ENCODE measurements at places on chromosomes 7 and 10.

GRCh38 chr10:46541017-46541661, 15.3 kb downstream of the GPRIN2 start:
- no peak for DNase-seq

GRCh38 chr7:5472432-5473315, 49.0 kb upstream of the TNRC18 start:
- no peak for DNase-seq

GRCh38 chr7:29287366-29287765, 92.8 kb downstream of the CHN2 start:
- DNase-seq: no peak

DNA sequence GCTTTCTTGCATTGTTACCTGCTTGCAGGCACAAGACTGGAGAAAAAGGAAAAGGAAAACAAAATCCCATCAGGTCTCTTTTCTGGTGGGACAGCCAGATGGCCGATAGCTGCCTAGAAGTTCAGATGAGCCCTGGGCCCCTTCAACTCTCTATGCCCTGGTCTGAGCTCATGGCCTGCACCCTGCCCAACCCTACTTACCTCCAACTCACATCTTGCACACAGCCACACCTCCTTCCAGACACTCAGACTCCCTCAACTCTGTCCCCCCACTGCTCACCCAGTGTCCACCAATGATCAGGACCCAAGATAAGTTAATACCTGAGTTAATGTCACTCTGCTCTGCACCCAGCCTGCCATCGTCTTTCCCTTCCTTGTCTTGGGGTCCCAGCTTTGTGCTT, 10.9 kb downstream of the RBP3 start:
- no peak for DNase-seq

GRCh38 chr7:38600741-38601140, 30.4 kb downstream of the AMPH start:
- DNase-seq: no peak

DNA sequence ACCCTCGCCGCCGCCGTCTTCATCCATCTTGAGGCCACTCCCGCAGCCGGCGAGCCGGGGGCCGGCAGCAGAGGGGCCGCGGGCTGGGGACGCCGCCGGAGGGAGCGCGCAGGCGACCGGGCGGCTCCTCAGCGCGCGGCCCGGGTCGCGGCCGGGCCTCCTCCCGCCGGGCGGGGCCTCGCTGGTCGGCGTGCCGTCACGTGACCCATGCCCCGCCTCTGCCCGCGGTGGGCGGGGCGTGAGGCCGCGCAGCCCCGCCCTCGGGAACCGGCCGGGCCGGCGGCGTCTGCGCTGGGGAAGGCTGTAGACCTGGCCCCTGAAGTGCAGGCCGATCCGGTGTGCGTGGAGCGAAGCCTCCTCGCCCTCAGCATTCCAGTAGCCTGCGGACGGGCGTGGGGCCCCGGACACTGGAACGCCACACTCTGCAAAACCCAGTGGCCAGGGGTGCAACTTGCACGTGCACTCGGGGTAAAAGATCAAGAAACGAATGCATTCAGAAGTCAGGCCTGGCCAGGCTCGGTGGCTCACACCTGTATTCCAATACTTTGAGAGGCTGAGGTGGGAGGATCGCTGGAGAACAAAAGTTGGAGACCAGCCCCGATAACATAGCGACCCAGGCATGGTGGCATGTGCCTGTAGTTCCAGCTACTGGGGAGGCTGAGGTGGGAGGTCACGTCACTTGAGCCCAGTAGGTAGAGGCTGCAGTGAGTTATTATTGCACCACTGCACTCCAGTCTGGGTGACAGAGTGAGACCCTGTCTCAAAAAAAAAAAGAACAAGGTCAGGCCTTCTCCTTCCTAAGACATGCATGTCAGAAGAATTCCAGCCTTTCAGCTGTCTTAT, at the start of gene CYTH3:
CYTH3 (minus strand) TSS at position 144 of the 843 bp plus-strand sequence; CDS start at position 27, 117 bp downstream.
- peak; percentile 69 for DNase-seq

DNA sequence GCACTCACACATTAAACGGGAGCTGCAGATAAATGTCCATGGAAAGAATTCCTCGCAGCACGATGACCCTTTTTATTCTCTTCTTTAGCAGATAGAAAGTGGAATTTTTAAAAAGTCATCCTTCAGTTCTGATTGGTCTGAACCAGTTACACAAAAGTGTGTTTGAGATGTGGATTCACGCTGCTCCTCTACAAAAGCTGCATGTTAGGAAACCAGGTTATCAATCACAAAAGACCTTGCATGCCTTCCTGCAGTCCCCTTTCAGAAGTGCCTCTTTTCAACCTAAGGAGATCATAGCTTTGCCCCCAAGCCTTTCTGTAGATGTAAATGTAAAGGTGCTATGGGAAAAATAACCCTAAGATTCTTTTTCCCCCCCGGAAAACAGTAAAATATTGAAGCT, 299.7 kb downstream of the PLXDC2 start:
- no peak for DNase-seq

DNA sequence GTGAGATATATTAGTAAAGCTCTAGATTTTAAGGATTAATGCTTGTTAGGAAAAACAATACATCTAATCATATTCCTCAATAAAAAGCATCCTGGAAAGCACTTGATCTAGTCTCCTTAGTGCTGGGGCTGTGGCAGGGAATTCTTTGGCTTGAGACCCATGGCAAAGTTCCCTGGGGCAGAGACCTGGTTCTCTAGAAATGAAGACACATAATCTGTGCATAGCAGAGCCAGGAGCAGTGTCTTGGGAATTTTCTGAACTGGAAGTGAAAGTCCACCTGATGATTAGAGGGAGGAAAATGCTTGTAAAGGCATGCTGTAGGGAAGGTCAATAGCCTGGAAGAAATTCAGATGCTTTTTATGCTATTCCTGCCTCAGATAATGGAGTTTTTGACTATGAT, 247.4 kb downstream of the CDK14 start:
- DNase-seq: no peak

DNA sequence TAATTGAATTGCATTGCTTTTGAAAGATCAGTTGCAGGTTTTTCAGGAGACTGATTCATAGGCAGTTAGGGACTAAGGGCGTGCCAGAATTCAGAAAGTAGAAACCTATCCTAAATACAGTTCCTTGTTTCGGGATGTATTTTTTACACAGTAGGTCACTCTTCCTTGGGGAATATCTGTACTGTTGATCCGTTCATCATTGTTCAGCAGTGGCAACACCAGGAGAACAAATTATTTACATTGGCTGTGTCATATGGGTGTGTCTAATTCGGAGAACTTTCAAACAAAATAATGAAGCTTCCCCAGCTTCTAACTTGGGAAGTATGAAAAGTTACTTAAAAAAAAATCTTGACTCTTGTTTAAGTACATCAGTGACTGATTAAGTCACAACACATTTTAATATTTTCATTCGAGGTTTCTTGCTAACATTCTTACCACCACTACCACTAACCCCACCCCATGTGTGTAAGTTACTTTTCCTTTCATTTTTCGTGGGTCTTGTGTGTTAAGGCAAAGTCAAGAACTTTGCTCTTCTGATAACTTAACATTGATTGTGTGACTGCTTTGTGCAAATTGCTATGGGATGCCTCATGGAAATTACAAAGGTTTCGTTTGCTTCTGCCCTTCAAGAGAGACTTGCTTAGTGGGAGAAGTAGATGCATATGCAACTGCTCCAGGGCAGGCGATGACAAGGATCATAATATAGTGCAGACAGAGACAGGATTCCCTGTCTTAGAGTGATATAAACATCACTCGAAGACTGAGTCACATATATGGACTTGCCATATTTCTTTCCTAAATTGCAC, 43.8 kb upstream of the RPA3 start:
- no peak for DNase-seq

GRCh38 chr10:97333351-97333600, 1.3 kb downstream of the FRAT2 start:
- DNase-seq: no peak

DNA sequence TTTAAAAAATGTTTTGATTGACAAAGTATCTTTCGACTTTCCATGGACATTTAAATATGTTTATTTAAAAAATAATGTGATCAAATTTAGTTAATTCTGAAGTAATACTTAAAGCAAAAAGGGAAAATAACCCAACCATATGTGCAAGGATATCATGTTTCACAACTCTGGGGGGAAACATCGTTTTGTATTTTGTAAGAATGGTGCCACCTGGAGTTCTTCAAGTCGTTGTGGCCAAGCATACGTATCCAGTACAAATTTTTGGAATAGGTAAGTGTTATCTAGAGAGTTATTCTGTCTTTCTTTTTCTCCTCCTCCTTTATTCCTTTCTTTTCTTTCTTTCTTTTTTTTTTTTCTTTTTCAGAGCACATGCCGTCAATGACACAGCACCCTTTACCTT, 176.2 kb upstream of the CSTF2T start:
- DNase-seq: no peak

DNA sequence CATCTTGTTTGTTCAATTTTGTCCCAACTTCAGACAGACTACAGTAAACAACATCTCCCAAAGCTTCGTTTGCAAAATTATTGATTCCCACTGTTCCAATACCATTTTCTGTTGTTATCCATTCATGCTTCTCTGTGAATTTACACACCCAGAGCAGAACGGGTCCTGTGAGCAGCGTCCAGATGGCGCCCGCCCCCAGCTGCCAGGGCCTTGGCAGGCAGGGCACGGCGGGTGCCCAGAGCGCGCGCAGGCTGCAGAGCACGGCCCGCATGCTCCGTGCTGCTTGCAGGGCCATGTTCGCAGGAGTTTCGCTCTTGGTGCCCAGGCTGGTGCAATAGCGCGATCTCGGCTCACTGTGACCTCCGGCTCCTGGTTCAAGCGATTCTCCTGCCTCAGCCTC, 32.5 kb upstream of the SEPTIN7 start:
- no peak for DNase-seq

DNA sequence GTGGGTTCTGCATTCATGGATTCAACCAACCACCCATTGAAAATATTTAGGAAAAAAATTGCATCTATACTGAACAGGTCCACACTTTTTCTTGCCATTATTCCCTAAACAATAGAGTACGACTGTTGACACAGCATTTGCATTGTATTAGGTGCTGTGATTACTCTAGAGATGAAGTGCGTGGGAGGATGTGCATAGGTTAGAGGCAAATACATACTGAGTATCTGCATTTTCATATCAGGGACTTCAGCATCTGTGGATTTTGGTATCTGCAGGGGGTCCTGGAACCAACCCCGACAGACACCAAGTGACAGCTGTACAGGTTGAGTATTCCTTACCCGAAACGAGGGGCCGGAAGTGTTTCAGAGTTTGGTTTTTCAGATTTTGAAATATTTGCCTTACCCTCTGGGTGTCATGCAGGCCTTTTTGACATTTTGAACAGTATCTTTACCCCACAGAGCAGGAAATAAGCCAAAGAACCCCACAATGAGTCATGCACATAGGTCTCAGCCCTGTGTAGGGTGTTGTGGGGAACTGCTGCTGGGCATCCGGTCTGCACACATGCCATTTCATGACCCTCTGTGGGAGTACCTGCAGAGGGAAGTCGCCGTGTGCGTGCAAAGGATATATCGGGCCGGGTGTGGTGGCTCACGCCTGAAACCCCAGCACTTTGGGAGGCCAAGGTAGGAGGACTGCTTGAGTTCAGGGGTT, 14.5 kb downstream of the NUDT5 start:
- DNase-seq: peak; percentile 58

GRCh38 chr10:34615770-34616169, 199.3 kb downstream of the PARD3 start:
- no peak for DNase-seq

GRCh38 chr10:3173171-3173878, 743 bp upstream of the PITRM1 start:
- DNase-seq: no peak

DNA sequence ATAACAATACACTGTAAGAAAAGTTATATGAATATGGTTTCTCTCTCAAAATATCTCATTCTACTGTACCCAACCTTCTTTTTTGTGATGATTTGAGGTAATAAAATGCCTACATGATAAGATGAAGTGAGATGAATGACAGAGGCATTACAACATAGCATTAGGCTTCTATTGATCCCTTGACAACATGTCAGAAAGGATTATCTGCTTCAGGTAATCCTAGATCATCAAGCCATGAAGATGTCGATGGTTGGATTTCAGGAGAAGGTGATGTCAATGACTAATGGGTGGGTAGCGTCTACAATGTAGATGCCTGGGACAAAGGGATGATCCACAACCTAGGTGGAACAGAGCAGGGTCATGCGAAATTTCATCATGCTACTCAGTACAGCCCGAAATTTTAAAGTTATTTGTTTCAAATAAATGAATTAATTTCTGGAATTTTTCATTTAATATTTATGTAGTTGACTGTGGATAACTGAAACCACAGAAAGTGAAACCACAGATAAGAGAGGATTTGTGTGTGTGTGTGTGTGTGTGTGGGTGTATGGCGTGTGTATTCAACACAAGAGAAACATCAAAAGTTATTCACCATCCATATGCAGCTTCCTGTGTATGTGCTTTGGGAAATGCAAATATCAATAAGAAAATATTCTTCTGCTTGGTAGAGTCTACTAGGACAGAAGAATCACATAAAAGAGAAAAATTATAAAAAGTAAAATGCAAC, 77.0 kb downstream of the MAGI2 start:
- no peak for DNase-seq

DNA sequence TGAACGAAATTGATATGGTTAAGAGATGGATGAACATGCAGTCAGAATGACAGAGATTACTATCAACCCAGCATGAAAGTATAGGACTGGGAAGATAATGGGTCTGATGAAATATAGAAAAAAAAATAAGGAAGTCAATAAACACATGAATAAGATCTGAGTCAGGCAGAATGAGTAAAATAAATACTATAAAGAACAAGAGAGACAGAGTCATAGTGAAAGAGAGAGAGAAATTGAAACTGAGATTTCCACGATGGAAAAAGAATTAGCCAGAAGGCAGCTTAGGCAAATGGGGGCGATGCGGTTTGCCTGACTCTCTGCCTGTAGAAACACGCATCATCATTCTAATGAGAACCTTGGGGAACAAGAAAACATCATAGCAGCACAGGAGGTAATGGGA, 26.6 kb downstream of the SEMA3D start:
- DNase-seq: no peak

DNA sequence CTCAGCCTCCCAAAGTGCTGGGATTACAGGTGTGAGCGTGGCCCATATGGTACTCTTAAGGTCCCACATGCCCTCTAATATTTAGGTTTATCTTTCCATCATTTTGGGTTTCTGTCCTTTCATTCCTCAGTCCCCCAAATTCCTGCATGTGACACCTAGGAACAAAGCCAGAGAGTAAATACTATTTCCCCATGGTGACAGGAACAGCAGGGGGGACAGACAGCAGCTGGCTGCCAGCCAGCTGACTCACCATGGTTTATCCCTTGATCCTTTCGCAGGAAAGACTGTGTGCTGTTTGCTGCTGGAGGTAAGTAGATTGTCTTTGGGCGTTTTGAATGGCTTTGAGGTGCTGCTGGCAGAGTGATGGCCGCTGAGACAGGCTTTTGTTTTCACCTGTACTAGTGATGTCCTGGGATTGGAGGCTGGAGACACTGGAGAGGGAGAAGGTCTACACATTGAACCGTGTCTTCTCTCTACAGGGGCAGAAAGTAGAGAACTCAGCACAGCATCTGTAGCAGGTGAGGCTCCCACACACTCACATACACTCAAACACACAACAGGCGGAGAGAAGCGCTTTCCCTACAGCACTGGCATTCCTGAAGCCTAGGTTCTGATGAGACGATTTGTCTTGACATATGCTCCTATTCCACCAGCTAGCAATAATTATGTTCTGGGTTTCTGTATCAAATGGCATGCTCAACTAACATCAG, 83.7 kb upstream of the EFCAB10 start:
- DNase-seq: no peak

All from activated T-helper 9 cell treated with anti-CD3 and anti-CD28 coated beads, Interleukin-2, amount 50 U/mL, for 16 hours (primary cell).